Stimulated activated CD4-positive, alpha-beta T cell treated with anti-CD3 and anti-CD28 coated beads, Interleukin-15, amount 100 ng/mL, for 48 hours (primary cell): ENCODE measurements at places on chromosomes 2 and 18.

- DNase-seq, result no peak
These were observed 127.3 kb downstream of the CABYR start for GRCh38 chr18:24266131-24266530.

- no peak for DNase-seq
These were observed 53.4 kb downstream of the THADA start for GRCh38 chr2:43542285-43542933.

GRCh38 chr2:64876137-64876647 lies 113.0 kb upstream of the SLC1A4 start:
- no peak for DNase-seq

DNA sequence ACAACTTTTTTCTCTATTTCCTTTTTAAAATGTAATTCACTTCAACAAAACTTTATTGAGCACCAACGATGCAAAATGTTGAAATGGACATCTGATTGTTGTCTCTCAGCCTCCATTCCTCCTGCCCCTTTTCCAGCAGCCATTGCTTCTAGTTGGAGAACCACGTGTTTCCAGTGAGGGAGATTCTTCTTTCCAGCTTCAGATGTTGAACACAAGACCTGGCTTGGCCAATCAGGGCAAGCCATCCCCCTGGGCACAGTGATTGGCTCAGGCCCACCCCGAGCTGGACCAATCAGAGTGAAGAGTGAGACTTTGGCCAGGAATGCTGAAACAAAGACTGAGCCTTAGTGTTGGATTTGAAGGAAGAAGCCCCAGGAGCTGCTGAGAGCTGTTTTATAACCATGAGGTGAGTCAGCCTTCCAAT lies 59.0 kb downstream of the E2F6 start:
- no peak for DNase-seq

DNA sequence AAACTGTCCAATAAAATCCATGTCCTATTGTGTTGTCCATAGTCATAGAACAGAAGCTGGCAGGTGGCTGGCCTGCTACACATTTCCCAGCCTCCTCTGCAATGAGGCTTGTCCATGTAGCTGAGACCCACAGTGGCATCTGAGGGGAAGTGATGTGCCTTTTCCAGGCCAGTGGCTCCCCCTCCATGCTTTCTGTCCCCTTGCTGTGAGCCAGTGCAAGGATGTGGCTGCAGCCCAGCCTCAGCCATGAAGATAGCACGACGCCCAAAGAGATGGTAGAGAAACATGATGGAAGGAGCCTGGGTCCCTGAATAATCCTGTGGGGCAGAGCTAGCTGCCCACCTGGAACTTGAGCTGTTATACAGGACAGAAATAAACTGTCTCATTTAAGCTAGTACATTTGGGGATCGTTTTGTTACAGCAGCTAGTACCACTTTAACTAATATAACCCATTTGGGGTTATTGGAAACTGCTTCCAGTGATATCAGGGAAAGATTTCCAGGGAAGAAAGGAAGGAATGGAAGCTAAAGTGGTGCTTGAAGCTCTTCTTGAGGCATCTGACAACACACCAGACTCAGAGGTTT lies 40.3 kb downstream of the SFXN5 start:
- no peak for DNase-seq

DNA sequence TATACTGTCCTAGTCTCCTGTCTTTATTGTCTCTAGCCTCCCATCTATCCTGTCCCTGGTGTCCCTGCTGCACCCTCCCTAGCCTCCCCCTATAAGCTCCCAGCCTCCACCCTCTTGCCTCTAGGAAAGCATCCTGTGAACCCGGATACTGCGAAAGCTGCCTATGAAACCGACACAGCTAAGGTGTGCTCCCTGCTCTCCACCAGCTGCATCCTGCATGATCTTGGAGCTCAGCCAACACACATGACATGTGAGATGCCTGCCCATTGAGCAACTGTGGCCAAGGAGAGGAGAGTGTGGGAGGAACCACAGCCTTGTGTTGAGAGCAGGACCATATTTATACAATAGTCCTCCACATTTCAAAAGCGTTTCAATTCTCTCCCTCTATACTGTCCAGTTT lies 187.1 kb downstream of the ZBTB7C start:
- DNase-seq, result no peak

- no peak for DNase-seq
These were observed 163.6 kb downstream of the CAPN13 start for GRCh38 chr2:30643674-30644073.

DNA sequence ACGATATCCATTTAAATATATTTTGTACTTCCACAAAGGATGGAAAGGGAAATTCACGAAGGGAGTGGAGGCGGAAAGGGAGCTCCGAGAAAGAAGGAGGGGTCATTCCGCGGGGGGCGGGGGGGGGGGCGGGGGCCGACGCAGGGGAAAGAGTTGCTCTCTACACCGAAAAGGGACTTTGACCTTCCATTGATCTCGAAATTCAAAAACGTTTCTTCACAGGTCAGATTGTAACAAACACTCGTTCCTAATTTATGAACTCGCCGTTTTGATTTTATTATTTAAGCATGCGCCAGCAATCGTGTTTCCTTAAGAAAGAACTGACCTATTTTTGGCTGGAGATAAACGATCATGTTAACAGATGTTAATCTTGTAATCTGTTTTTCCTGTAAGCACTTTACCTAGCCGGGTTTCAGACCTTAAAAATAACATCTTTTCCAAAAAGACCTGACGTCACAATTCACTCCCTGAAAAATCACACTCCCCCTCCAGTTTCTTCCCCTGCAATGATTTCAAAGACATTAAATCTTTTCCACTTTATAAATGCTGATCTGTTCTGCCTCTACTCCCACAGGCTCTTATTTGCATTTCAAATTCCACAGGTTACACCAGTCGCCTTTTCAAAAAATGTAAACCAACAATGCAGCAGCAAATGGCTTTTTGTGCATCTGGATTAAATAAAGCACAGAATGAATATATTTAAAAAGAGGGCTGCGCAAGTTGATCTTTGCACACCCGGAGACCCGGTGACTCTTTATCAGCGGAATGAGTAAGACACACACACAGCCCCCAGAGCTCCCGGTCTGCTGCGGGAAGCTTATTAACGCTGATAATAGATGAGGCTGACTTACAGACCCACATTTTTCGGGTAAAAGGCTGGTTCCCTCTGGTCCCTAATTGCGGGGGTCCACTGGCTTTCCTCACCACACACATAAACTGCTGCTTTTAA lies 1.6 kb downstream of the ZNF516 start:
- DNase-seq, result no peak

DNA sequence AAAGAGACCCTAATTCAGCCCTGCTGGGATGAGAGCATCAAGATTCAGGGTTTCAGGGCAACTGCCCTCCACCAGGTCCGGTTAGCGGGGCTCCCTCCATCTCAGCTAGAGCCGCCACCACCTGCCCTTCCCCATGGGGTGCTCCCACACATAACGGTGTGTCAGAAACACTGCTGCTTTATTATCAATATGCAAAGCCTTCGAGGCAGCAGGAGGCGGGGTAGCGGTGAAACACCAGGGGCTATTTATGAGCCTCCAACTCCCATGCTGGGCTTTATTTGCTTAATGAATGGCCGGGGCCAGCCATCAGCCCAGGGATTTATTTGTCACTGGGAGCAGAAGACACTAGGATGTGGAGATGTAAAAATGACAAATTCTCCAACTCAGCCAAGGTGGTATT lies 109.8 kb downstream of the GALNT14 start:
- no peak for DNase-seq

GRCh38 chr2:167487728-167488127 lies 599.4 kb downstream of the XIRP2 start:
- DNase-seq, result no peak

- DNase-seq, result no peak
These were observed 107.2 kb downstream of the GALNT1 start for GRCh38 chr18:35688757-35689156.

DNA sequence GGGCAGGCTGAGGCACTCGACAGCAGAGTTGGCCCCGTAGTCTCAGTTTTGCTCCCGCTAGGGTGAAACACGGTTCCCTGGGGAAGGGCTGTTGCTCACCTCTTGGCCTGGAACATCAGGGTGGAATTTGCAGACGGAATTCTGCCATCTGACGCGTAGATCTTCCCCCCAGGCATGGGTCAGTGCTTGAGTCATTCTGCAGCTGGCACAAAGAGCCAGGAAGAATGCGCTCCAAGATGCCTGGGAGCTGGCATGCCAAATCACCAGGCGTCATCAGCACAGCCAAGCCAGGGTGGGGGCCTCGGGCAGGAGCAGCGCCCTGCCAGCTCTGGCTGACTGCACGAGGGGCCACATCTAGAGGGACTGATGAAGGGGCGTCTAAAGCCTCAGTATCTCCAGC lies 42.7 kb downstream of the ODC1 start:
- DNase-seq, result no peak

DNA sequence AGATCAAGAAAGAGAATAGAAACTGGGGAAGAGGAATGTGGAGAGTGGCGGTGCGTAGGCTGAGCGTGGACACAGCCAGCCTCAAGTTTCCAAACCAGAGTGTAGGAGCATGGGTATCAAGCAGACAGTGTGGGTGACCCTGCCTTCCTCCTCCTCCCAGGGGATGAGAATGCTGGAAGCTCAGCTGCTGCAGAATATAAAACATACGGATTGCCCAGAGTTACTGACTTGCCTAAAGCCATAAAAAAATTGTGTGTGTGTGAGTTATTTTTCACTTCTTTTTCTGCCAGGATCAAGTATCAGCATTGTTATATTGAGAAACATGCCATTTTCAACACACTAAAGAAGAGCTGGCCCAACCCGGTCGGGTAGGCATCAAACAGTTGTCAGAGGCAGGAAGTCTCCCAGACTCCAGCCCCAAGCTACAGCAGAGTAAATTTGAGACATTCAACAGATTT lies 333.3 kb upstream of the ACVR2A start:
- no peak for DNase-seq

DNA sequence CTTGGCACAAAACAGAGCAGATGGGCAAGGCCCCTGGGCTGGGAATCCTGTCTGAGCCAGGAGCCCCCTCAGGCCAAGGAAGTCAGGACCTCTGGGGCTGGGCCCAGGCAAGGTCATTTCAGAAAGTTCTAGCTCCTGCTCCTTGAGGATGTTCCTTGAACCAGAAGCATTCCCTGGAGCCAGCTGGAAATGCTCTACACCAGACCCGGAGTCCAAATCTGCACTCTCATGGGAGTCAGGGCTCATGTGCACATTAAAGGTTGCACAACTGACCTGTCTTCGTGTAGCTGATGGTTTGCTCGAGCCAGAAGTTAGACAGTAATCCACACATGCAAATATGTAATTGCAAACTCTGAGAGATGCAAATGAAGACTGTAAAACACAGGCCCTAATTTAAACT lies 18.0 kb downstream of the PARD6G start:
- DNase-seq, result no peak

- DNase-seq, result no peak
These were observed 63.2 kb upstream of the NPAS2 start for GRCh38 chr2:100756704-100757103.

GRCh38 chr18:55275039-55275901 lies 312.7 kb downstream of the TCF4 start:
- DNase-seq, result no peak

- no peak for DNase-seq
These were observed 626 bp downstream of the CAPN10 start for GRCh38 chr2:240586919-240587800.

DNA sequence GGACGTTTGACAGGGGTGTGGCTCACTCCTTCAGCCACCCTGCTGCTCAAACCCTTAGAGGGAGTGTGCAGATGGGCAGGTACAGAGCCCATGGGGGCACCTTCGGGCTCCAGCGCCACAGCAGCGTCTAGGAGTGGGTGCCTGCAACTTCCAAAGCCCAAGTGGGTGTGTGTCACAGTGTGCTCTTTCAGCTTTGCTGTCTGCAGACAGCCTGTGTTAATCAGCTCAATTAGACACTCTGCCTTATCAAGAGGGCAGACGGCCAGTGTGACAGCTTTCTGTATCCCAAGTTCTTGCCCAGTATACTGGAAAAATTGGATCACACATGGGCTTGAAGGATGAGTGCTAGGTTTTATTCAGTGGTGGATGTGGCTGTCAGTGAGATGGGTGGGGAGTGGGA lies 96.7 kb downstream of the AP1S3 start:
- no peak for DNase-seq

GRCh38 chr2:5825686-5826085 lies 133.5 kb downstream of the SOX11 start:
- no peak for DNase-seq

DNA sequence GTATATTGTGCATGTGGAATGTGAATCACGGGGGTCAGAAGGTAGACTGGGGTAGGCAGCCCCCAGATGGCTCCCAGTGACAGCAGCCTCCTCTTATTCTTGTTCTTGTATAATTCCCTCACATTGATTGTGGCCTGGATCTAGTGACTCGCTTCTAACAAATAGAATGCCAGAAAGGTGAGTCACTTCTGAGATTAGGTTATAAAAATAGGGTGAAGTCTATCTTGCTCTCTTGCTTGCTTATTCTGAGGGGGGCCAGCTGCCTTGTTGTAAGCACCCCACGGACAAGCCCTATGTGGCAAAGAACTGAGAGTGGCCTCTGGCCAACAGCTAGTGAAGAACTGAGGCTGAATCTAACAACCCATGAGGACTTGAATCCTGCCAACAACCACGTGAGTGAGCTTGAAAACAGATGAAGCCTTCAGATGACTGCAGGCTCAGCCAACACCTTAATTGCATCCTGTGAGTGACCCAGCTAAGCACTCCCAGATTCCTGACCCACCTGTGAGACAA lies 15.6 kb upstream of the RMND5A start:
- DNase-seq, result no peak

DNA sequence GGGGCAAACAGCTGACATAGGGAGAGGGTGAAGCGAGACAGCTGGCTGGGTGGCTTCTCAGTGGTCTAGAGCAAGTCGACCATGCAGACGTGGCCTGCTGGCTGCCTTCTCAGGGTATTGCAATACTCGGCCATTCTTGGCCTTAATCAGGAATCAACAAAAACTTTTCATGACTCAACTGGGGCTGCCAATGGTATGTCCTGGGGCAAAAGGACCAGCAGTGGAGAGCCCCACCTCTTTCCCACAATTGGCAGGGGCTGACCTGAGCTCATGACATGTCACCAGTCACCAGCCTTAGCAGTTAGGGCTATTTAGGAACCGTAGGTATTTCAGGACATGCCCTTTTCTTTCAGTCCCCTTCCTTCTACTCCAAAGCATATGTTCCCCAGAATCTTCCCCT lies 19.1 kb downstream of the PLA2R1 start:
- no peak for DNase-seq

DNA sequence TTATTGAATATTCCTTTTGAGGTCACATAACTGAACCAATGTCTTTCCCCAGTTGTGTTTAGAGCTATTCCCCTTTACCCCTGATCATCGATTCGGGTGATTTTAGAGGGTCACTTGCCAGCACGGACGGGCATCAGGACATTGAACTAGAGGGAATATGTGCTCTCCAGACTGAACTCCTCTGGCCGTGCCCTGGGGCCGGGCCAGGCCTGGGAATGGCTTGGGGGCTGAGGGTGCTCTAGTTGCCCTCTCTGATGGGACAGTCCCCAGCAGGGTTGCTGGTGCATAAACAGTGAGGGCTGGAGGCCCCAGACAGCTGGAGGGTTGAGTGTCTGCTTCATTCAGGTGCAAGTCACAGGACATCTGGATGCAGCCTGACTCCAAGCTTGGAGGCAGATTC lies 90.7 kb downstream of the SMIM21 start:
- no peak for DNase-seq

DNA sequence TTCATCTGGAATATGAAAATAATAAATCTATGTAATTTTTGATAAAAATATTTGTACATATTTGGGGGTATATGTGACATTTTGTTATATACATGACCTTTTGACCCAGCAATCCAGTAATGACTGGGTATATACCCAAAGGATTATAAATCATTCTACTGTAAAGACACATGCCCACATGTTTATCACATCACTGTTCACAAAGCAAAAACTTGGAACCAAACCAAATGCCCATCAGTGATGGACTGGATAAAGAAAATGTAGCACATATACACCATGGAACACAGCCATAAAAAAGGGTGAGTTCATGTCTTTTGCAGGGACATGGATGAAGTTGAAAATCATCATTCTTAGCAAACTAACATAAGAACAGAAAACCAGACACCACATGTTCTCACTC lies 472.1 kb upstream of the DDX18 start:
- DNase-seq, result no peak
